ENCODE measurements at places on chromosomes 12 and 14.

DNA sequence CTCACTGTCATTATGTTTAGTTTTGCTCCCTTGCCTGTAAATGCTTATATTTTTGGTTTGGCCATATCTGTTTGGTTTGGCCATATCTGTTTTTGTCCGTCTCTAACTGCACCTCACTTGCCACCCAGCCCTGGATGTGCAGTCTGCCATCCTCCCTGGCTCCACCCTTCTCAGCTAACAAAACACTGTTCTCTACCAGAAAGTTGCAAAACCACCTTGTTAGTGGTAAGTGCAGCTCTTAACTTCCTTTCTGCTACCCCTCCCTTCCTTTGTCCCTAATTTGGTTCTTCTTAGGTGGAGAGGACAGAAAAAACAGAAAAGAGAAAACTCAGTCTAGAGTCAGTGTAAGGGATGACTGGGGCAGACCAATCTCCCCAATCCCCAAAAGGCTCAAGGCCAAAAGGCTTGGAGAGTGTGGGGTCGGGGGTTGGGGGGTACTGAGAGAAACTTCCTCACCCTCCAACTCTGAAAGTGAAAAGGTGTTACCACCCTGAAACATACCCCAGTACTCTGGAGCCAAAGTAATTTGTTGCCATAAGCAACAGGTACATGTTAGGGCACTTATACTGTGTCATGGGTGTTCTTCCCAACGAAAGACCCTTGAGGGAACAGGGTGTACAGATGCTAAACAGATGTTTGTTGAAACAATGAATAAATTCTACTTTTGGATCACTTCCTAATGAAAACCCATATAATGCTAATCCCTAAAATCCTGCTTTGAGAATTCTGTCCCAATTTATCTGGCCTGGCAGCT is 5.0 kb downstream of the BIN2 start:
- no peak for DNase-seq

GRCh38 chr12:124684971-124685688 is 117.7 kb upstream of the NCOR2 start:
- DNase-seq, result no peak

DNA sequence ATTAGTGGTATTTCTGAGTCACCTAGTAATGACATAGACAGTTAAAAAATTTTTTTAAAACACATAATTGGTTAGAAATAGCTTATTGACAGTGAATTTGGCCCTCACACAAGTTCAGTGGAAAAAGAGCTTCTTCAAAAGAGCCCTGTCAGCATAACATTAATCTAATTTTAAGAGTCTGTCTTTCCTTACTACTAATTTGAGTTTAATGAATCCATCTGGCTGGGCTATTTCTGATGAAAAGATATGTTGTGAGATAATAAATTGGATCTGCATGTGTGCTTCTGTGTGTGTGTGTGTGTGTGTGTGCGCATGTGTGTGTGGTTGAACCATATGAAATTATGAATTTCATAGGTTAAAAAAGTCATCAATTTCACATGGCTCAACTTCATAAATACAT is 1045.2 kb downstream of the FLRT2 start:
- peak; percentile 6 for DNase-seq

- no peak for DNase-seq
These were observed 8.8 kb downstream of the ART4 start for GRCh38 chr12:14834509-14834908.

GRCh38 chr12:1369938-1370500 is 224.4 kb downstream of the FBXL14 start:
- DNase-seq, result no peak

DNA sequence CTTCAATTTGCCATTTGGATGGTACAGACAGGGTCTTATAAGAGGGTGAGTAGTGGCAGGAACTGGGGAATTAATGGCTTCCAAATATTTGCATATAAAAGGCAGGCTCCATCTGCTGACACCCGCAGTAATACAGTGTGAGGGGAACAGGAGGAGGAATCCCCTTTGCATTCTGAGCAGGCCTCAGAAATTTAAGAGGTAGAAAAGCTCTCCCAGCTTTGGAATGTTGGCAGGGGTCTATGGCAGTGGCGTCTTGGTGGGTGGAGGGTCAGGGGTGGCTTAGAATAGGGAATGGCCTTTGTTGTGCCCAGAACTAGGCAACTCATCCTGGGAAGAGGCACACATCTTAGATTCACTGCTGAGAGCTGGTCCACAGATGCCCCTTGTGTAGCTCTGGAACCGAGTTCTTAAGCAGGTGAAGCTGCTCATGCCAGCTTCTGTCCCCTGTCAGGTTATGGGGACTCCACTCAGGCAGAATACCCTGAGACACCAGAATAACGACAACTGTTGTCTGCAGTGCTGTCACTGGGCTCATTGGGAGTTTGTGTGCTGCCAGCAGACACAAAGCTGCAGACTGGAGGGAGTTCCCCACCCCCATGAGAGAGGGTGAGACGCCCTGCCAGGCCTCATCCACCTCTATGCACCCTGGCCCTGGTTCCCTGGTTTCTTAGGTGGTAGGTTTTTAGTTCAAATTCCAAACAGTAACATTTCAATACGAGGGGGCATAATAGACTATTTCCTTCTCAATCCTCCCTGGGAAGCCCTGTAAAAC is 190.2 kb downstream of the MON2 start:
- no peak for DNase-seq

DNA sequence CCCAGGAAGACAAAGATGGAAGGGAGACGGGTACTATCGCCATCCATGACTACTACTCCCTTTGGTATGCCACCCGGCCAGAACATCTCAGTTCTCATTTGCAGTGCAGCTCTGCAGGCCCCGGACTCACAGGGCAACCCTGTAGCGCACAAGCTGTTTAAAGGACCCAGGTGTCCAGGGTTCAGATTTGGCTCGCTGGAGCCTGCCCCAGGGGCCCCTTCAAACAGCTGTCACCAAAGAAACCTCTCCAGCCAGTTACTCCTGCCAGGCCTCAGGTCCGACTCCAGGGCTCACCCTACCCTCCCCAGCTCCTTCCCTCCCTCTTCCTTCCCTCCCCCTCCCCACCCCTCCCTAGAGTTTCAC is 5.5 kb upstream of the CHD4 start:
- DNase-seq, result no peak

GRCh38 chr14:74638066-74638465 is 26.0 kb upstream of the LTBP2 start:
- DNase-seq, result no peak

- DNase-seq, result peak; percentile 30
These were observed 559 bp upstream of the CKAP4 start for GRCh38 chr12:106248312-106248845.

DNA sequence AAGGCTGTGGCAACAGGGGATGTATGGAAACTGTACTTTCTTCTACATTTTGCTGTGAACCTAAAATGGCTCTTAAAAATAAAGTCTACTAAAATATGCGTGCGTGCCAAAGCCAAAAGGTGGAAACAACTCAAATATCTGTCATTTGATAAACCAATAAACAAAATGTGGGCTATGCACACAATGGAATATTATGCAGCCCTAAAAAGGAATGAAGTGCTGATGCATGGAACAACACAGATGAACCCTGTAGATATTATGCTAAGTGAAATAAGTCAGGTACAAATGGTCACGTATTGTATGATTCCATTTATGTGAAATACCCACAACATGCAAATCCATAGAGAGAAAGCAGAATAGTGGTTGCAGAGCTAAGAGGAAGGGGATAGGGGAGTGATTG is 8.0 kb downstream of the CACNA2D4 start:
- DNase-seq, result no peak

DNA sequence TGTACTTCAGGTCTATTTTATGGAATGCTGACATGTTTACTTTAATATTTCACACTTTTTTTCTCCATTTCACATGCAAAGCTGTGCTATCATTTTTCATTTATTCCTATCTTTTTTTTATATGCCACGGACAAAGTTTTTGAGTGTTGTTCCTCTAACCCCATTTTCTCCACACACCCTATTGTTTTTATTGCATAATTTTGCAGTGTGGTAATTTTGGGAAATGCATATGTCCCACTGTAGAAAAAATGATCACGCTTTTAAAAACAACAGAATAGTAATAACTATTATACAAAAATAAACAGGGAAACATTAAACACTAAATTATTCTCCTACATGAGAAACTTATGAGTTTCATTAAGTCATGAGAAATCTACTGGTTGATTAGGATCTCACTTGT is 14.2 kb downstream of the ZFC3H1 start:
- DNase-seq, result no peak

DNA sequence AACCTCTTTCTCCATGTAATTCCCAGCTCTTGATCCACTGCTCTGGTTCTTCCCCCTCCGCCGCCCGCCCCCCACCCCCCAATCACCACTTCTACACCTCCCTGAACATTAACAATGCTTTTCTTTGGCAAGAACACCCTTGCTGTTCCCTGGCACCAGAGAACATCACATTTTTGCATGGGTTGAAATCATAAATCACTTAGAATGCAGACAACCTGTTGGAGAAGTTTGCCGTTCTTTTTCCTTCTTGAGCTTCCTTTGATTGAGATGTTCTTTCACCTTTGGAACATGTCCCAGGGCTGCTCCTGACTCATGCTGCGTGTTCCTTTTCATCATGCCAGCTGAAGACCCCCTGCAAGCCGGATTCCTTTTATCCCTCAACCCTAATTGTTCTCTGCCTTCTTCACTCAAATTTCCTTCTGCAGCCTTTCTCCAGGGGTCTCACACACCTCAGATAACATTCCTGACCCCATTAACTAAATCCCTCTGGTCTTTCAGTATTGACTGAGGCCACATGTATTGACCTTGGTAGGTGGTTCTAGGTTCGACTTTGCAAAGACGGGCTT is 294.1 kb upstream of the TMPO start:
- no peak for DNase-seq

GRCh38 chr12:55822228-55822627 is 4.4 kb downstream of the ORMDL2 start:
- no peak for DNase-seq

GRCh38 chr14:104898870-104899510 is 25.7 kb upstream of the PLD4 start:
- no peak for DNase-seq

DNA sequence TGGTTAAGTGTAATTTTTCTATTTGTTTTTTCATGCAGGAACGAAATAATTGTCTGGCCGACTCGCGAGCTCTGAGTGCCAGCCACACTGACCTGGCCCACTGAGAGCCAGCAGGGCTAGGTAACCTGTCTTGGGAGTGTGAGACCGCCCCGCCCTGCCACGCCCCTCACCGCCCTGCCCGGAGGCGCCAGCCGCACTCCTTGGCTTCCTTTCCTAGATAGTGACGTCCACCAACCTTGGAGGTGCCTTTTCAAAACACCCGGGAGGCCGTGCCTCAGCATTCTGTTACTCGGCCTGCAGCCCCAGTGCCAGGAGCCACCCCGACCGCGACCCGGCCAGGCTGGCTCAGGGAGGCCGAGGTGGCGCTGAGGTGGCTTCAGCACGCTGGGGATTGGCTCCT is 21.7 kb downstream of the XRCC3 start:
- no peak for DNase-seq

- DNase-seq, result no peak
These were observed 24.7 kb downstream of the SERPINA3 start for GRCh38 chr14:94636744-94637412.

GRCh38 chr12:100375038-100375735 is 18.3 kb downstream of the SLC17A8 start:
- peak; percentile 24 for DNase-seq

DNA sequence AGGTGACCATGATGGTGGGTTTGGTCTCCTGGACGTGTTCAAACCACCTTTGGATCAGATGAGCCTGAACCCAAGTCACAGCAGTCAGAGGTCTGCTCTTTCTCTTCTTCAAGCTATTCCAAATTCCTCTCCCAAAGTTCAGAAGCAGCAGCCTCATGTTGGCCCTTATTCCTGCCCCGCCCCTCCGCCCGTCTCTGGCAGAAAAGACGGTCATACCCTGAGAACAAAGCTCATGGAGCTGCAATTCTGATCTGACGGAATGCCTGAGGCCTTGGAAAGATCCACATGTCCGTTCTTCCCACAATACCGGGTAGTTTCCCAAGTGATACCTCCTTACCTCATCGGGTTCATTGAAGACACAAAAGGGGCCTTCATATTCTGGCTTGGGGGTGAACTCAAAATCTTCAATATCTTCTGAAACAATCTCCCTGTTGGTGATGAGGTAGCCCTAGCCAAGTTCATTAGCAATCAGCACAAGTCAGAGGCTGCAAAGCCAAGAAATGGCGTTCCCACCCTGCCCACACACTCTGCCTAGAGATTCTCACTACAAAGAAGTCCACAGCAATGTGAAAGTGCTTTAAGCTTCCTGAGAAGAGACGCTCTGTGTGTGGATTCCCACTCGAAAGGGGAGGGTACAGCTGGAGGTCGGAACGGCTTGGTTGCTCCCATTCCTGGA is 11.2 kb downstream of the POLE start:
- no peak for DNase-seq

DNA sequence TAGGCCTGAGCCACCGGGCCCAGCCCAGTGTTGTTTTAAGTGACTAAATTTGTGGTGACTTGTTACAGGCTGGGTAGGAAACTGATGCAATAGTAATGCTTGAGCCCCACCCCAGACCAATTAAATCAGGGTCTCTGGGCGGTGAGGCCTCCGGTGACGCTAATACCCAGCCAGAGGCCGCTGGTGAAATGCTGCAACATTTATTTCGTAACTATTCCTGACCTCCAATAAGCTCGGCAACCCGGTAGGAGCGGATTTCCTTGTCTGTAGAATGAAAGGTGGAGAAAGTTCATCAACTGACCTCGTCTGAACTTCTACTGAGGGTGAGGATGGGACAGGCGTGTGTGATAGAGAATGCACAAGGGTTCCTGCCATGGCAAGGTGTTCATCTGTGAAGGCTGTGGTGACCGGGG is 42.3 kb downstream of the FZD10 start:
- DNase-seq, result no peak

DNA sequence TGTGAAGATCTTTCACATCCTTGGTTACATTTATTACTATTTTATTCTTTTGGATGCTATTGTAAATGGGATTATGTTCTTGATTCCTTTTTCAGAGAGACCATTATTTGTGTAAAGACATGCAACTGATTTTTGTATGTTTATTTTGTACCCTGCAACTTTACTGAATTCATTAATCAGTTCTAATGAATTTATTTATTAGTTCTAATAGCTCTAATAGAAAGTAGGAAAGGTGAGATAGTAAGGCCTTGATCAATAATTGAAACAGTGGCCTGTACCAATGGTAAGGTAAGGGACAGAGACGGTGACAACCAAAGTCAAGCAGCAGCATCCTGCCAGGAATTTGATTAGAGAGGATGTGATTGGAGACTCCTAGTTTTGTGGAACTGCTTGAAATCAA is 224.1 kb downstream of the PHLDA1 start:
- DNase-seq, result no peak

- no peak for DNase-seq
These were observed 59.1 kb downstream of the DCAF5 start for GRCh38 chr14:69093631-69094421.

- no peak for DNase-seq
These were observed 7.0 kb downstream of the CCDC63 start for GRCh38 chr12:110853836-110854235.

- no peak for DNase-seq
These were observed 392.3 kb downstream of the CCER1 start for GRCh38 chr12:90562671-90563070.

DNA sequence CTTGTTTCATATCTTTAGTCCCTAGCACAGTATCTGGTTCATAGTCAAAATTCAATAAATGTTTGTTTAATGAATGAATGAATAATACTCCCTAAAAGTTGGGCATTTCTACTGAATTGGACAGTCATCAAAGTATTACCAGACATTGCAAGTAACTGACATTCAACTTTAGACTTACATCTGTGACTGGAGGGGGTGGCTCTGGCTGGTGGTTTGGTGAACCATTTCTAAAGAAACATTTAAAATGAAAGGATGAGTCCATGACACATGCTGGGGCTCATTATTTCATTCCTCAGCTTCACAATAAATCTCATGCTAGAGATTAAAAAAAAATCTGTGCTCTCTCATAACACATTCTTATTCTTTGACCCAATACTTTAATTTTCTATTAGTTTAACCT is 20.6 kb upstream of the CSRNP2 start:
- DNase-seq, result no peak
